ENCODE measurements at places on chromosomes 5 and 9.
A peak's percentile ranks its signal among the peaks of the same experiment; 100 is the strongest.

DNA sequence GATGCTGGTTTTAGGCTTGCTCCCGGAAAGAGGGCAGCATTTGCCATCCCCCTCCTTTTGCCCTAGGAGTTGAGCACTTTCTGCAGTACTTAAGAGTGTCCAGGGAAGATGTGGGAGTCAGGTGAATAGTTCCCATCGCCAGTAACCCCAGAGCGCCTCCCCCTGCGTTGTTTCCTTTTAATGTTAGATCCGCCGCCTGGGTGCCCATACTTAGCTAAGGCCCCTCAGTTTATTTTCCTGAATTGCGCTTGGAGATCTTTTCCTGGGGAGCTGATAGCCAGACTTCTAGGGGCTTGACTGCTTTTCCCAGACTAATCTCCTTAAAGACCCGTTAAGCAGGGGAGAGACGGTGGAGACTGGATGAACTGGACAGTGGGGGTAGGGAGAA lies 377 bp upstream of the PCDHAC2 start:
- no peak for DNase-seq

DNA sequence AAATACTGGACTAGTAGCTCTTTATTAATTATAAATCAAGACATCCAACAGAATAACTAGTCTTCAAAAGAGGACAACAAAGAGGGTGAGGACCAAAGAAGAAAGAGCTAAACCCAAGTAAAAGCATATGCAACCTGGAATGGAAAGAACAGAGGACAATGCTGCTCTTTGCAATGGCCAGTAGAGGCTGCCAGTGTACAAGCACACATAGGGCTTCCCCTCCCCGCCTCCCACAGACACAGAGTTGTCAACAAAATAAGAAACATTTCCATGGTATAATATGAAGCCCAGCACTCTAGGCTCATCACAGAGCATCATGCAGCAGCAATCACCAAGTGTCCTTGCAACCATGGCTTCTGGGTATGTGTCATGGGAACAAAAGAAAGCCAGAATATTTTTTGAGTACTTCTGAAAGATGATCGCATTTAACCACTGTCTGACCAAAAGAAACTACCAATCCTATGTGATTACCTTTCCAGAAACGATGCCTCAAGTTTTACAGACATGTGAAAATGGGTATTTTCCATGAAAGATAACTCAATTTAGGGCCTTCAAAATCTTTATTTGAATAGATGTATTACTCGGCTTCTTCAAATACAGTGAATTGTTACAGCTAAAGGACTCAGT lies 58.1 kb downstream of the RFX3 start:
- peak; percentile 54 for DNase-seq

- no peak for DNase-seq
Observed at GRCh38 chr5:35197351-35197750, 32.9 kb downstream of the PRLR start.

GRCh38 chr5:66789434-66789833 lies 193.2 kb downstream of the MAST4 start:
- no peak for DNase-seq

GRCh38 chr5:50874306-50875001 lies 208.0 kb downstream of the PARP8 start:
- no peak for DNase-seq

DNA sequence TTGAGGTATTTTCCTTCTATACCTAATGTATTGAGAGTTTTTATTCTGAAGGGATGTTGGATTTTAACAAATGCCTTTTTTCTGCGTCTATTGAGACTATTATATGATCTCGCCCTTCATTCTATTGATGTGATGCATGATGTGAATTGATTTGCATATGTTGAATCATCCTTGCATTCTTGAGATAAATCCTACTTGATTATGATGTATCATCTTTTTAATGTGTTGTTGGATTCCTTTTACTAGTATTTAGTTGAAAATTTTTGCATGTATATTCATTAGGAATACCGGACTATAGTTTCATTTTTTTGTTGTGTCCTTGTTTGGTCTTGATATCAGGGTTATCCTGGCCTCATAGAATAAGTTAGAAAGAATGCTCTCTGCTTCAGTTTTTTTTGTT lies 169.7 kb downstream of the NPR3 start:
- DNase-seq: no peak

Measured in A172 (cell line).